ENCODE measurements at places on chromosomes 2 and 18. TPM values are rescaled to one million over a fixed set of nuclear protein-coding genes. Genes with fewer than 3 reads are reported as not detected.

The LMAN2L gene
- total RNA-seq: 13.4 TPM

The UGT1A5 gene
- 5.8 TPM for total RNA-seq

The ID2 gene
- total RNA-seq: 520 TPM

The ZNF521 gene
- total RNA-seq: 0.98 TPM

The CREG2 gene
- not detected for total RNA-seq

The GRHL1 gene
- 3.5 TPM for total RNA-seq

The CAPN10 gene
- total RNA-seq: 12.0 TPM

The TMEM17 gene
- 0.90 TPM for total RNA-seq

The GNAL gene
- total RNA-seq: 1.6 TPM

The XIRP2 gene
- 0.15 TPM for total RNA-seq

All from right lobe of liver (tissue), 6 donors.